Heart left ventricle (tissue), 16 donors: ENCODE measurements at places on chromosomes 6 and 20. TPM values are rescaled to one million over a fixed set of nuclear protein-coding genes. Genes with fewer than 3 reads are reported as not detected.

DNA sequence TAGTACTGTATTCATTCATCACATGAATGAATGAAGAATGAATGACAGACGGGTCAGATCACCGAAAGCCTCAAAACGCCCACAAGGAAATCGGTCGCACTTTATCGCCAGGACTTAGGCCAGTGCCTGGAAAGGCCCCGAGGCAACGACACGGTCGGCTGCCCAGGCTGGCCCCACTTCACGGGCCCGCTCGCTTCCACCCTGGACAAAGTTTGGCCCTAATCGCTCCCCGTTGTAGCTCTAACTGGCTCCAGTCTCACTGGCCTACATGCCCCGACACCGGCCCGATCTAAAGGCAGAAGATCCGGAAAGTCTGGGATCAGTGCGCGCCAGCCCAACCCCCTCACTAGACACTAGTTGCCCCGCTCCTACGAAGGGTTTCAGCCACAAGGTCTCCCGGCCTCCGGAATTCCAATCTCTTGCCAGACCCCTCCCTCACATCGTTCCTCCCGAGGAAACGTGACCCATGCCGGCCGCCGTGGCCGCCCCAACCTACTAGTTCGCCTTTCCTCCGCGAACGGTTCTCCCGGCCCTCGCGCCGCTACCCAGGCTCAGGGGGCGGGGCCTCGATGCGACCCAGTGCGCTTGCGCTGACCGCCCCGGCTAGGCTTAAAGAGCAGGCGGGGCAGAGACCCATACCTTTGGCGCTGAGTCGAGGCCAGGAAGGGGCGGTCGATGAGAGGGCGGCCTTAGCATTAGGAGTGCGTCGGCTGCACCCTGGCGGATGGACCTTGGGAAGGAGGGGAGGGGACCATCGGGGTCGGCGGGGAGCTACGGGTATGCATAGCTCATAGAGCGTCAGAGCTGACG lies at the start of the genes GSS and MYH7B:
GSS (minus strand) TSS at position 576 of the 810 bp plus-strand sequence. CDS start 3,954 bp downstream, outside the sequence.
MYH7B (plus strand) TSS at position 638 of the 810 bp plus-strand sequence. CDS start 22,138 bp downstream, outside the sequence.
- no peaks in the 10 kb centered on the region for H3K27me3 ChIP-seq
- peaks cover 3% of the 10 kb centered on the region for H3K4me1 ChIP-seq

DNA sequence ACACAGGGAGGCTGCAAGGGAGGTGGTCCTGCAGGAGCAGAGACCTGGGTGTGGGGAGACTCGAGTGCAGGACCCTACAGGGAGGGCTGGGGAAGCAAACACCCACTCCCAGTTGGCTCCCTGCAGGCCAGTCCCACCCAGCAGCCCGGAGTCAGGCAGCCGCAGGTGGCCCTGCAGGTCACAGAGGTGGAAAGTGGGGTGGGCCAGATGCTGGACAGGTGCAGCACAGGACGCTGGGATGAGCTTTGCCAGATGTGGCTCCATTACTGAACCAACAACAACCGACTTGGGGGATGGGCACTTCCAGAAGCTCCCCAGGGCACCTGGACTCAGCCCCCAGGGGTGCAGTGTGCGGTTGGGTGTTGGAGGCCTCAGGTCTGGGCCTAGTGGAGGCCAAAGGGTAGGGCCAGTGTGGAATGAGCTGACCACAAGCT lies 26.6 kb upstream of the MYT1 start:
- no peak overlapping the region for H3K27ac ChIP-seq
- no peaks in the 10 kb centered on the region for H3K27me3 ChIP-seq
- peak; percentile 46 for DNase-seq
- H3K4me3 ChIP-seq: no peak overlapping the region

DNA sequence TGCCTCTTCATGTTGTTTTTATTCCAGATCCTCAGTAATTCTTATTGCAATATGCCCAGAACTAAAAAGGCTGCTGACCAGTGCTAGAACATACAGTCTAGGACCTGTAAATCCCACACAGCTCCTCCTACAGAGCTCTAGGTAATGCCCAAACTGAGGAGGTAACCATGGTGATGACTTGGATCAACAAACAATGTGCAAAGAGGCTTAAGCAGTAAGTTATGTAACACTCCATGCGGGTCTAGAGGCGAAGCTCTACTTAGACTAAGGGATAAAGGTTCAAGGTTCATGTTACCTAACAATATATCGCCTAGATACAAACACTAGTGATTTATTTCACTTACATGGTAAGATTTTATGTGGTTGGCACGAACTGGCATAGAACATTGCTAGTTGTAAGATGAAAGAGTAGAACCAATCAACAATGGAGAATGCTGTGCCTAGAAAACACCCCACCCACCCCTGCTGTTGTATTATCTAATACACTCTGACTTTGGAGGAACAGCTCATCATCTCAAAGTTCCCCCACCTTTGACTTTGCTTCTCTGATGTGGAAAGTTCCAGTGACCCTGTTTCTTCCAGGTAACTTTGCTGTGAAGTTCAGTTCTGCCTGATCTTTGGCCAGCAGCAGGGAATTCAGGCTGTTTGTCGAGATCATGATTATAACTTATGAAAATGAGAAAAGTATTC lies 242.4 kb downstream of the ALDH8A1 start:
- no peaks in the 10 kb centered on the region for H3K27me3 ChIP-seq
- no peak overlapping the region for H3K27ac ChIP-seq
- peaks cover 10% of the 10 kb centered on the region for H3K4me1 ChIP-seq
- H3K4me3 ChIP-seq: no peak overlapping the region
- no peaks in the 10 kb centered on the region for H3K36me3 ChIP-seq

DNA sequence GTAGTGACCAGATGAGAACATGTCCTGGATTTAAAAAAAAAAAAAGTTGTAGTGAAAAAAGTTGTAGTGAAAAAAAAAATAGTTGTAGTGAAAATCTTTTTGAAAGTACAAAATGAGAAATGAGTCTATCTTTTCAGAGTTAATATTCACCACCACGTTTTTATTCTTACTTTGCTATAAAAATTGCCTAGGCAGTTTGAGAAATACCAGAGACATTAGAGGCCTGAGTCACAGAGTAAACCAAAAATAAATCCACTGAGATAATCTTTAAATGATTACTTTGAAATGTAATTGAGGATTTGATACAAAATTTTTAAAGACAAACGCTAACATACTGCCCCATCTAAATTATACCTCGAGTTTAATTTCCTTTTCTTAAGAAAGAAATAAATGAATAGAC lies 101.2 kb upstream of the TIAM2 start:
- no peak overlapping the region for H3K27ac ChIP-seq
- no peaks in the 10 kb centered on the region for H3K27me3 ChIP-seq
- DNase-seq: no peak

The RIPPLY2 gene
- total RNA-seq: not detected

DNA sequence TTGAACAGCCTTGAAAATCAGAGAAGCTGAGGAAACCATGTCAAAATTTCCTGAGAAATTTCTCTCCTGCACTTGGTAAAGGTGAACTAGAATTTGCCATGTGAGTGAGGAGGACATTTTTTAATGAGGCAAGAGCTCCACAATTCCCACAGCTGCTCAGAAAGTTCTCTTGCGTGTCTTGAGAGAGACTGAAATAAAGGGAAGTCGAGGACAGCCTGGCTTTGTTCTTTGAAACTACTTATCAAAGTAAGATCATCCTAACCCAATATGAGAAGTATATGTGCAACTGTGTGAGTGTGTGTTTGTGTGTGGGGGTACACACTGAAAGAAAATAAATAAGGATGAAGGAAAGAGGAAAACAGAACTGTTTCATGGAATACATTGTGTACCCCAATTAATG lies 163.4 kb downstream of the SLC24A3 start:
- H3K27ac ChIP-seq: no peak overlapping the region
- no peak for DNase-seq
- peak overlapping the region; percentile 45 for H3K4me3 ChIP-seq
- H3K36me3 ChIP-seq: no peaks in the 10 kb centered on the region
- peaks cover 4% of the 10 kb centered on the region for H3K4me1 ChIP-seq

The PSORS1C2 gene
- not detected for total RNA-seq

DNA sequence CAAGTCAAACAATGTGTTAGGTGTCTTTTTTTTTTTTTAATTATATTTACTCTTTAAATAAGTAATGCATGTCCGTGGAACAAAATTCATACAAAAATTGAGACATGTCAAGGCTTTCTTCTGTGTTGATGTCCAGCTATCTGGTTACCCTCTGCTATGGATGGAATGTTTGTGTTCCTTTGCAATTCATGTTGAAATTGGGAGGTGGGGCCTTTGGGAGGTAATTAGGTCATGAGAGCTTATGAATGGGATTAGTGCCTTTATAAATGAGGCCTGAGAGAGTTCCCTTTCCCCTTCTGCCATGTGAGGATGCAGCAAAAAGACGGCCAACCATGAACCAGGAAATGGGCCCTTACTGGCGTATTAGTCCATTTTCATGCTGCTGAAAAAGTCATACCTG lies 83.1 kb upstream of the KCNG1 start:
- no peak overlapping the region for H3K4me3 ChIP-seq
- DNase-seq: no peak
- H3K27ac ChIP-seq: no peak overlapping the region
- H3K27me3 ChIP-seq: no peaks in the 10 kb centered on the region
- H3K4me1 ChIP-seq: no peaks in the 10 kb centered on the region

The SYNJ2 gene
- total RNA-seq: 13.1 TPM

- no peaks in the 10 kb centered on the region for H3K4me1 ChIP-seq
- no peaks in the 10 kb centered on the region for H3K36me3 ChIP-seq
- no peak overlapping the region for H3K27ac ChIP-seq
- no peak for DNase-seq
- no peak overlapping the region for H3K4me3 ChIP-seq
Observed at GRCh38 chr20:47108994-47109393, 214.4 kb downstream of the EYA2 start.

- DNase-seq: no peak
- no peak overlapping the region for H3K27ac ChIP-seq
- no peaks in the 10 kb centered on the region for H3K36me3 ChIP-seq
- no peaks in the 10 kb centered on the region for H3K27me3 ChIP-seq
- no peak overlapping the region for H3K4me3 ChIP-seq
Observed at GRCh38 chr6:128156321-128157111, 255.7 kb upstream of the THEMIS start.

DNA sequence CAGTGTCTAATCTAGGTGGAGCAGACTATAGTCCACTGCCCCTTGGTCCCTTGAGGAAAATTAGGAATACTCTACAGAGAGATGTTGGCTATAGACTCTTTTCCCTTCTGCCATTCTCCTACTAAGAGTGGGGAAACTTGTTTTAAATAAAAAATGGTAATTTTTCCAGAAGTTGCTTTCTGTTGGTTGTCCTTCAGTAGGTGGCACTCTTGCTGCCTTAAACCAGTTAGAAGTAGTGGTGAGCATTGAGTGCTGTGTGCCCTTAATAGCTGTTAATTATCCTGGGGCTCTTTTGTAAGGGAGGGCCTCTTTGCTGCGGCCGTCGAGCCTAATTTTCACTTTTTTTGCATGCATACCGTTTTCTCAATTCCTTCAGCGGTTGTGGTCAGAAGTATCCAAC lies 2.8 kb downstream of the CMTR1 start:
- no peak for DNase-seq
- H3K4me1 ChIP-seq: peaks cover 10% of the 10 kb centered on the region
- no peak overlapping the region for H3K27ac ChIP-seq
- H3K27me3 ChIP-seq: no peaks in the 10 kb centered on the region
- H3K36me3 ChIP-seq: peaks cover 58% of the 10 kb centered on the region

GRCh38 chr6:44646355-44646754 lies 258.8 kb downstream of the CDC5L start:
- no peak overlapping the region for H3K27ac ChIP-seq
- H3K36me3 ChIP-seq: no peaks in the 10 kb centered on the region
- no peaks in the 10 kb centered on the region for H3K4me1 ChIP-seq

The GJA1 gene
- 358 TPM for total RNA-seq

The NUP153 gene
- 19.5 TPM for total RNA-seq

The VSX1 gene
- 0.51 TPM for total RNA-seq

GRCh38 chr20:21356386-21356785 lies 40.9 kb downstream of the NKX2-4 start:
- peaks cover 8% of the 10 kb centered on the region for H3K36me3 ChIP-seq
- H3K27me3 ChIP-seq: no peaks in the 10 kb centered on the region
- DNase-seq: no peak
- no peak overlapping the region for H3K27ac ChIP-seq

DNA sequence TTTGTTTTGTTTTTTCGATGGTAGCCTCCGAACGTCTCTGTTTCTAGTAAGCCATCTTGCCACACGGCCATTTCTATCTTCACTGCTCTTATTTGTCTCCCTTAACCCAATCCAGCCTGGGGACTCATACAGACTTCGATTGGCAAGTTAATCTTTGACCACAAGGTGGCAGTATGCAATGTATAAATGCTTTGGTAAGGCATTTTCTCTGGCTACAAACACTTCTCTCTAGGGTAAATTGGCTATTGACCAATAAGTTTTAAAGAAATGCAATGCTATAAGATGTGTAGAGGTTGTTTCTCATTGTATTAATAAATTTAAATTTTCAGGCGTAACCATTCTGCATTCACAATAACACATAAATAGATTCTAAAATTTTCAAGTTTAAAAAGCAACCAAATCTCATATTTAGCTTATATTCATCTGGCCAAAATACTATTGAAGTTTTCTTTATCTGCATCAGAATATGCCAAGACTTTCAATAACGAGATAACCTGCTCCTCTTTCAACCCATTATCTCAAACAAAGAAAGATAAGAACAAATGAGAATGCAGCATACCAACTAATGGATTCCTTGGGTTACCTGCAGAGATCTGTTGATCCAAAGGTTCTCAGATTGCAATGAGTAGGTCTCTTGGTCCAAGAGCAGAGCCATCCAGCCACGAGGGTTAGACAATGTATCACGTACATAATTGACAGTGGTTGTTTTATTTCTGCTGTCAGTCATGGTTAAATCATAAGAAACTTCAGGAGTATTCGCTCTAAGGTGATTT lies 231.9 kb downstream of the PKHD1 start:
- peaks cover 6% of the 10 kb centered on the region for H3K27me3 ChIP-seq
- H3K4me3 ChIP-seq: no peak overlapping the region
- DNase-seq: no peak
- H3K4me1 ChIP-seq: no peaks in the 10 kb centered on the region
- H3K27ac ChIP-seq: no peak overlapping the region
